ENCODE measurements at places on chromosomes 2 and 18. TPM values are rescaled to one million over a fixed set of nuclear protein-coding genes. Genes with fewer than 3 reads are reported as not detected.

CKAP2L gene
- 6.0 TPM for total RNA-seq

ZNF396 gene
- total RNA-seq, result 1.6 TPM

SKA1 gene
- 4.1 TPM for total RNA-seq

INO80D gene
- 18.8 TPM for total RNA-seq

FAM168B gene
- total RNA-seq, result 53.3 TPM

FOXI3 gene
- total RNA-seq, result 3.7 TPM

ADRA2B gene
- total RNA-seq, result 2.0 TPM
